Activated T-helper 2 cell treated with anti-CD3 and anti-CD28 coated beads, Interferon-gamma antibody, Interleukin-2, Interleukin-4, amounts not matched to agents 10 μg/mL and 5 μg/mL and 100 μg/mL, durations not matched to agents 14 hours and 24 hours and 36 hours (primary cell): ENCODE measurements at places on chromosomes 7 and 10.
A peak's percentile ranks its signal among the peaks of the same experiment; 100 is the strongest.

GRCh38 chr7:66627881-66628360 lies 760 bp upstream of the KCTD7 start:
- peak overlapping the region; percentile 87 for H3K4me3 ChIP-seq
- no peaks in the 10 kb centered on the region for H3K27me3 ChIP-seq
- H3K4me1 ChIP-seq, result peaks cover 34% of the 10 kb centered on the region
- DNase-seq, result no peak

DNA sequence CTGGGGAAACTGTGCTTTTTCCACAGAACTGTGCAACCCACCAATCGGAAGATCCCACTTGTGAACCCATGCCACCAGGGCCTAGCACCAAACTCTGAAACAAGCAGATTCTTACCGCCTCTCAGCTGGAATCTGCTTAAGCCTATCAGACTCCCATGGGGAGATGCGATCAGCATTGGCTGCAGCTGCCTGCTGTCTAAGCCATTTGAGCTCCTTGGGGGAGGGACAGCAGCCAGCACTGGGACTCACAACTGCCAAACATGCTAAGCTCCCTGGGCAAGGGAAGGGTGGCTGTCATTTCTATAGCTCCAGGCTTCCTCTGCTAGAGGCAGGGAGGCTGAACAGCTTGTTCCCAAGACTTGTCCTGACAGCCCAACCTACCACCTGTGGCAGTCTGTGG lies 283.8 kb downstream of the CDK14 start:
- no peak overlapping the region for H3K27ac ChIP-seq
- H3K4me1 ChIP-seq, result no peaks in the 10 kb centered on the region

DNA sequence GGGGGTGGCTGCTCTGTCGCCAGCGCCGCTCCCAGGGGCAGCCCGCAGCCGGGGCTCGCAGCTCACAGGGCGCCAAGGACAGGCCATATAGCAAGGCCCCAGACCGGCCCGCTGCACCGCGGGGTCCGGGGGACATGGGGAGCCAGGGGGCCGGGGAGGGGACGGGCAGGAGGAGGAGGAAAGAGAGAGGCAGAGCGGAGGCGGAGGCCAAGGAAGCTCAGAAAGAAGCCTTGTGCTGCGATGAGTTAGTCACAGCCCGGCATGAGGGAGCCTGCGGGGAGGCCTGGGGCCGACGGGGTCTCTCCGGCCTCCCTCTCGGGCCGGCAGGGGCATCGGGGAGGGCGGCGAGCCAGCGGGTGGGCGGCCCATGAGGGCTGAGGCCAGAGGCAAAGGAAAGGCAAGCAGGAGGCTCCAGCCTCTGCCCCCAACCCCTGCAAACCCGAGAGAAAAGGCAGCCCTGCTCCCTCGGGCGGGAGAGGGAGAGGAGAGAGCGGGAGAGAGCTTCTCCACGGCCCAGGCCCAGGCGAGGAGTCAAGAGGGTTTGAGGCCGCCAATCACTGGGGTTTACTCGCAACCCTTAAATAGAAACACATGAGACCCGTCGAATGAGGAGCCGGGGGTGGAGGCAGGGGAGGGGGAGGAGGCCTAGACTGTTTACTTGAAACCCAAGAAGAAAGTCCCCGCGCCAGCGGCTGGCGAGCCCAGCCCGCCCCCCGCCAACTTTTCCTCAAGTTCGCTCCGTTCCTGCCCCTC lies 167.9 kb downstream of the NEURL1 start:
- peak overlapping the region; percentile 80 for H3K27ac ChIP-seq
- peak overlapping the region; percentile 83 for H3K4me3 ChIP-seq
- peak; percentile 34 for DNase-seq
- H3K4me1 ChIP-seq, result peaks cover 8% of the 10 kb centered on the region
- peaks cover 20% of the 10 kb centered on the region for H3K36me3 ChIP-seq

- no peak overlapping the region for H3K27ac ChIP-seq
- no peaks in the 10 kb centered on the region for H3K27me3 ChIP-seq
- DNase-seq, result no peak
- H3K4me1 ChIP-seq, result no peaks in the 10 kb centered on the region
- no peaks in the 10 kb centered on the region for H3K36me3 ChIP-seq
Observed at GRCh38 chr7:15546272-15546792, 15.5 kb downstream of the AGMO start.

GRCh38 chr7:142801601-142802295 lies 31.0 kb downstream of the PRSS2 start:
- H3K36me3 ChIP-seq, result peaks cover 87% of the 10 kb centered on the region
- H3K4me1 ChIP-seq, result peaks cover 81% of the 10 kb centered on the region
- peak overlapping the region; percentile 99 for H3K27ac ChIP-seq
- H3K4me3 ChIP-seq, result peak overlapping the region; percentile 95
- no peaks in the 10 kb centered on the region for H3K27me3 ChIP-seq
- no peak for DNase-seq

- peaks cover 46% of the 10 kb centered on the region for H3K27me3 ChIP-seq
- DNase-seq, result no peak
- H3K4me3 ChIP-seq, result no peak overlapping the region
- no peaks in the 10 kb centered on the region for H3K4me1 ChIP-seq
- no peak overlapping the region for H3K27ac ChIP-seq
- H3K36me3 ChIP-seq, result no peaks in the 10 kb centered on the region
Observed at GRCh38 chr10:23079700-23080099, 15.7 kb upstream of the MSRB2 start.

DNA sequence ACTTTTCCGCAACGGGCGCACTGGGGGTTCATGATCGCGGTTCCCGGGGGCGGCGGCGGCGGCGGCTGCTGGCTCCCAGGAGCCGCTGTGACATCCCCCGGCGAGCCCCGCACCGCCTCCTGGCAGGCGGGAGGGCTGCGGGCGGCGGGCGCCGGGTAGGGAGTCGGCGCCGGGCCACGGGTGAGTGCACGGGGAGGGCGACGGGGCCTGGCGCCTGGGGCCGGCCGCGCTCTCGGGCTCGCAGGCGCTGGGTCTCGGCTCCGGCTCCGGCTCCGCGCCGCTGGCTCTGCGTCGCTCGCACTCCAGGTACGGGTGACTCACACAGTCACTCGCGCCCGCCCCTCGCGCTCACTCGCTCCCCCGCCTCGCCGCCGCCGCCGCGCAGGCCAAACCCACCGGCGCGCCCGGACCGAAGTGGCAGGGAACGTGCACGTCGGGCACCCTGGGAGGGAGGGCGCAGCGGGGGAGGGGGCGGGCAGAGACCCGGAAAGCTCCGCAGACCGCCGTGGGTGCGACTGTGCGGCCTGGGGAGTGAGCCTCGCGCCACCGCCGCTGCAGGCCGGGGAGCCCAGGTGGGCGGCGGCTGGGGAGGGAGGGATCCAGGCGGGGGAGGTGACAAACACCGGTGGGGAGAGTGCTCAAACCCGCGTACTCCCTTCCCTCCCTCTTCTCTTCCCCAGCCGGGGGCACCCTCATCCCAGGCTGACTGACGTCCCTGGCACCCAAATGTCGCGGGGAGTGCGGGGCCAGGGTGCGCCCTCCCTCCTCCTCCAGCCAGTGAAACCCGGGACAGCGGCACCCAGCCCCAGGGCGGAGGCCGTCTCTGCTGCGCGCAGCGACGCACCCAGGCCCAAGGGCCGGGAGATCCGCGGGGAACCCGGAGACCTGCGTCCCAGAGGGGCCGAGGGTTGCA lies 276.9 kb upstream of the NEBL start:
- H3K27me3 ChIP-seq, result peaks cover 48% of the 10 kb centered on the region
- no peak overlapping the region for H3K27ac ChIP-seq
- no peak for DNase-seq
- H3K4me3 ChIP-seq, result peak overlapping the region; percentile 42
- H3K36me3 ChIP-seq, result no peaks in the 10 kb centered on the region

- H3K4me1 ChIP-seq, result no peaks in the 10 kb centered on the region
- no peak for DNase-seq
- H3K27me3 ChIP-seq, result peaks cover 9% of the 10 kb centered on the region
- H3K36me3 ChIP-seq, result no peaks in the 10 kb centered on the region
- no peak overlapping the region for H3K4me3 ChIP-seq
- no peak overlapping the region for H3K27ac ChIP-seq
Observed at GRCh38 chr7:151181011-151181431, 6.0 kb downstream of the ASB10 start.

- H3K27me3 ChIP-seq, result peaks cover 14% of the 10 kb centered on the region
- H3K27ac ChIP-seq, result no peak overlapping the region
- no peak overlapping the region for H3K4me3 ChIP-seq
- no peaks in the 10 kb centered on the region for H3K36me3 ChIP-seq
- peaks cover 3% of the 10 kb centered on the region for H3K4me1 ChIP-seq
- no peak for DNase-seq
Observed at GRCh38 chr10:28242555-28243204, 60.2 kb downstream of the MPP7 start.

DNA sequence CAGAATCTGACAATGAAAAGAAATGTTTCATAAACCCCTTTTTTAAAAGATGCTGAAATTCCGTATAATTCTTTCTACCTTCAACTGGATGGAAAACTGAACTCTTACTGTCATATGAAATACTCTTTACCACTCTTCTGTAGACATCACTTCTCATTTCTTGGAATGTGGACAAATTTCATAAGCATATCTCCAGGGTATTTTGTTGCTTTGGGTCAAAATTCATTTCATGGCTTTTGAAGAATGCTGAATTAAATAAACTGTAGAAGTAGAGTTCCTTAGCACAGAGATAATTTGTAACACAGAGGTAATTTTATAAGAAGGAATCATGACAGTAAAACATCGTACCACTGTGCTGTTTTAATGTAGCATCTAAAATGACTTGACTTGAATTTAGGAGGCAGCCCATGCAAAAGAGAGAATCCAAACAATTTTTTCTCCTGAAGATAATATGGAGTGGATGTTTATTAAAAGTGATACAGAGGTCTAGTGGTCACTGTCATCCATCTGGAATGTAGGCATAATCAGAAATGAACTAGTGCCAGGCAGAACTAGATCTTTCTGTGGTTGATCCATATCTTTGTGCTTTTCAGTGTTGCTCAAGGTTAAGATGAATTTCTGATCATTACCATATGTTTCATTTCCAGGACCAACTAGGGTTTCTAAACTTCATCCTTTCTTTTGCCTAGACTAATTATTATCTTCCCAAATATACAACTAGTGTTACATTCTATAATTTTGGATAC lies 492.0 kb downstream of the KIF20B start:
- no peak overlapping the region for H3K27ac ChIP-seq
- DNase-seq, result no peak
- H3K27me3 ChIP-seq, result no peaks in the 10 kb centered on the region
- no peak overlapping the region for H3K4me3 ChIP-seq

DNA sequence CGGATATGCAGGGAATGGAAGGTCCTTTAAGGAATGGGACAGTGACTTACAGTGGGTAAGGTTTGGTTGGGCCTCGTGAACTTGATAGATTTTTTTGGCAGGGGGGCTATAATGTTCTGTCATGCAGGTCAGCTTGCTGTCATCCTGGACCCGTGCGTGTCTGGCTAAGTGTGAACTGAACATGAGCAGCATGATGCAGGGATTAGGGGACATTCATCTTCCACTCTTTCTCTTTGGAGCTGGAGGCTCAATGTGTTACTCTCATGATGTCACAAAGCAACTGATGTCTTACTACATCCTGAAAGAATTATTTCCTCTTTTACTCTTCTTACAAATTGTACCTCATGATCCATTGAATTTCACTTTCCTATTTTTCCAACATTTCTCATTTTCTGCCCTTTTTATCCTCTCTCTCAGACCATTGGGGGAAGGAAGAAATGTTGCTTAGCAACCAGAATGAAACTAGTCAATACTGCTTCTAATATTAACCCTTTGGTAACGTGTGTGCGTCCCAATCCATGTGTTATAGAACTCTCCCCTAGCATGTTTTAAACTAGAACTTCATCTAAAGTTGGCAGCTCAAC lies 549.1 kb downstream of the LRMDA start:
- H3K27me3 ChIP-seq, result no peaks in the 10 kb centered on the region
- no peak overlapping the region for H3K27ac ChIP-seq
- DNase-seq, result no peak
- H3K36me3 ChIP-seq, result no peaks in the 10 kb centered on the region
- H3K4me1 ChIP-seq, result no peaks in the 10 kb centered on the region

DNA sequence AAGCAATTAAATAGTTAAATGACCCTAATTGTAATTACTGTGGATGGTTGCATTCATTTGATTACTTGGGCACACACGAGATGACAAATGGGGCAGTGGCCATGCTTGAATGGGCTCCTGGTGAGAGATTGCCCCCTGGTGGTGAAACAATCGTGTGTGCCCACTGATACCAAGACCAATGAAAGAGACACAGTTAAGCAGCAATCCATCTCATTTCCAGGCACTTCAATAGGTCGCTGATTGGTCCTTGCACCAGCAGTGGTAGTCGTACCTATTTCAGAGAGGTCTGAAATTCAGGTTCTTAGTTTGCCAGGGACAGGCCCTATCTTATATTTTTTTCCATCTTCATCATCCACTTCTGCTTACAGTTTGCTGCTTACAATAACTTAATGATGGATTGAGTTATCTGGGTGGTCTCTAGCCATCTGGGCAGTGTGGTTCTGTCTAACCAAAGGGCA lies 8.3 kb downstream of the PCBD1 start:
- no peak overlapping the region for H3K4me3 ChIP-seq
- H3K27me3 ChIP-seq, result no peaks in the 10 kb centered on the region
- peak overlapping the region; percentile 51 for H3K27ac ChIP-seq
- peaks cover 73% of the 10 kb centered on the region for H3K36me3 ChIP-seq
- H3K4me1 ChIP-seq, result peaks cover 16% of the 10 kb centered on the region

GRCh38 chr10:88136712-88137111 lies 273.3 kb downstream of the PTEN start:
- H3K27me3 ChIP-seq, result peaks cover 22% of the 10 kb centered on the region
- H3K27ac ChIP-seq, result no peak overlapping the region
- H3K4me3 ChIP-seq, result no peak overlapping the region
- no peak for DNase-seq

- no peaks in the 10 kb centered on the region for H3K36me3 ChIP-seq
- H3K4me3 ChIP-seq, result no peak overlapping the region
- H3K4me1 ChIP-seq, result peaks cover 12% of the 10 kb centered on the region
Observed at GRCh38 chr10:16967866-16968415, 150.7 kb upstream of the RSU1 start.

DNA sequence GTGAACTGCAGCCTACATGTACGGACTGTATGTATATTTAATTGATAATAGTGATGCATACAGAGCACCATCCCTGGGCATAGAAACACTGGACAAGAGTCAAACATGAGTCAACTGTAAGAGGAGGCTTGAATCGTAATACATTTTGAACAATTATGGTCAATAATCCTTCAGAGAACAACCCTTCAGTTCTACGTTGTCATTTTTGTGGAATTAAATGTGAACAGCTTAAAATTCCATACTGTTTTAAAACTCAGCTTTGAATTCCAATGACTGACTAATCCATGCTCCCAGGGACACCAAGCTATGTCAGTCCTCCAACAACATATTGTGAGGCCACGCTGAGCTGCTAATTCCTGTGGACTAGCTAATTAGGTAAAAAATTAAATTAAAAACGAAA lies 41.5 kb upstream of the KMT2E start:
- no peaks in the 10 kb centered on the region for H3K27me3 ChIP-seq
- peaks cover 17% of the 10 kb centered on the region for H3K4me1 ChIP-seq
- H3K36me3 ChIP-seq, result peaks cover 63% of the 10 kb centered on the region
- no peak for DNase-seq
- no peak overlapping the region for H3K4me3 ChIP-seq
- H3K27ac ChIP-seq, result no peak overlapping the region

- peaks cover 12% of the 10 kb centered on the region for H3K27me3 ChIP-seq
- H3K36me3 ChIP-seq, result no peaks in the 10 kb centered on the region
- H3K27ac ChIP-seq, result no peak overlapping the region
- no peak for DNase-seq
- H3K4me3 ChIP-seq, result no peak overlapping the region
Observed at GRCh38 chr10:637771-638195, 51.7 kb downstream of the DIP2C start.
